Dermis microvascular lymphatic vessel endothelial cell (primary cell): ENCODE measurements at places on chromosomes 6 and 20. TPM values are rescaled to one million over a fixed set of nuclear protein-coding genes. Genes with fewer than 3 reads are reported as not detected.

Gene OLIG3
- not detected in 2 replicates for total RNA-seq

Gene MYO6
- total RNA-seq: 26.7 and 27.9 TPM in 2 replicates

Gene CCN6
- not detected in 2 replicates for total RNA-seq

Gene TAGAP
- under 0.01 TPM in 2 replicates for total RNA-seq

Gene RIPOR3
- 0.13 TPM in 1 of 2 replicates, not detected in the other for total RNA-seq

Gene ROS1
- not detected in 2 replicates for total RNA-seq

Gene METTL24
- total RNA-seq: not detected in 2 replicates

DNA sequence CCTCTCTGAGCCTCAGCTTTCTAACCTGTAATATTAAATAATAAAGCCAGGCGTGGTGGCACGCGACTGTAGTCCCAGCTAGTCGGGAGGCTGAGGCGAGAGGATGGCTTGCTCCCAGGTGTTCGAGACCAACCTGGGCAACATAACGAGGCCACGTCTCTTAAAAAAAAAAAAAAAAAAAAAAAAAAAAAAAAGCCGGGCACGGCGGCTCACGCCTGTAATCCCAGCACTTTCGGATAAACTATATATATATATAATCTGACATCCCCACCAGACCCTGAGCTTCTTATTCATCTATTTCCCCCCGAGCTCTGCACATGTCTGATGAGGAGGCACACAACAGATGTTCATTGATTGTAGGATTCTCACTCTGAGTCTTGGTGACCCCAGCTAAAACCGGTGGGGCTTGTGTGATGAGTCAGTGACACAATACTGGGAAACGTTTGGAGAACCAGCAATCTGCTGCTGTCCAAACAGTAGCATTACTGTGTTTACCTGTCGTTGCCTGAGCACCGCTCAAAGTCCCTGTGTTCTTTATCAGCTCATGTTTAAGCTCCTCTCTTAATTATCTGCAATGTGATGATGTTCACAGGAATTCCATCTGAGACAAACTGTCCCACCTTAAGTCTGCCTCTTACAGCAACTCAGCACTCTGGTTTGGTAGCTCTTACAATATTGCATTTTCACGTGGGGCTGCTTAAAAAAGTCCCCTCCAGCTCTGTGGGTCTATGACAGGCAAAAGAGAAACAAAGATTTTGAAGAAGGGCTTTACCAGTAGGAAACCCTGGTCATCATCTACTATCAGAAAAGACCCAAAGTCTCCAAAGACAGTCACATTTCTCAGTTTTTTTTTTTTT, 1.0 kb upstream of the SPATA2 start:
- peak; percentile 62 for DNase-seq

DNA sequence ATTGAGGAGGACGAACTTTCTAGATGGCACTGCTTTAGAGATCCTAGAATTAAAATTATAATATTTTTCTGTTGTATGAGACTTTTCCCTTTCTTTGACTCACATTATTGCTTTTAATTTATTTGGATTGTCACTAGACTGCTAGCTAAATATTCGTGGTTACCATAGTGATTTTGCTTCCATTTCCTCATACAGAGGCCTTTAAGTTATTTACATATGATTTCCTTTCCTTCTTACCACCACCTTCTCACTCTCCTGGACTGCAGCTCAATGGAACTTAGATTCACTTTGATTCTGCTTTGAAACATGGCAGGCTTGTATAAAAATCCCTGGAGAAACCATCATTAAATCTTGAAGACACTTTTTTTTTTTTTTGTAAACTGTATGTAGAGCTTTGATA, 222.9 kb downstream of the LAMA2 start:
- no peak for DNase-seq

- DNase-seq: no peak
Observed at GRCh38 chr6:132400883-132401617, at the start of gene MOXD1. Gene MOXD1, minus strand, starts transcription at chr6:132401475. Its CDS starts 49 bp downstream, at chr6:132401426.

DNA sequence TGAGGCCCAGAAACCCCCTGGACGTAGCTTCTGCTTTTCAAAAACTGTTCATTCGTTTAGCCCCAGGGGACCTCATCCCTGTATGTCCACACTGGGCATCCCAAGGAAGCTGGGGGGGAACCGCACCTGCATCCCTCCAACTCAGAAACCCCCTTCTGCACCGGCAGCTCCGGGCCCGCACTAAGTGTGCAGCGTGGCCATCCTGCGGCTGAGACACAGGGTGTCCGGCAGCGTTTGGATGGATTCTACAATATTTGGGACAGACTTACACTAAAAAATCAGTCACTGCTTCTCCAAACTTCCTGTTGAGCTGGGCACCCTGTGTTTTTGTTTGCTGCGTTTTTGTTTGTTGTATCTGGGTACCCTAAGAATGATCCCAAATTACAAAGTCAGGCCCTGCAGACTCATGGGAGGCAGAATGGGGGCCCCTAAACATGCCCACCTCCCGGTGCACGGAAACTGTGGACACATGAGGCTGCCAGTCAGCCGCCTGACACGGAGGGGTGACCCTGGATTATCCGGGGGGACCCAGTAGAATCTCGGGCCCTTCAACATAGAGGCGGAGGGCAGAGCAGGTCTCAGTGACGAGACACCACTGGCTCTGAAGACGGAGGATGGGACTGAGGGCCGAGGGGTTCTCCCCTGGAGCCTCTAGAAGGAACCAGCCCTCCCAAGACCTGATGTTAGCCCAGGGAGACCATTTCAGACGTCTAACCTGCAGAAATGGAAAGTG, 88.2 kb upstream of the BHLHE23 start:
- no peak for DNase-seq

GRCh38 chr20:45639687-45640086, 8.6 kb upstream of the WFDC9 start:
- no peak for DNase-seq

GRCh38 chr6:19880066-19880465, 42.9 kb downstream of the ID4 start:
- DNase-seq: no peak

GRCh38 chr20:10288954-10289646, 70.5 kb downstream of the SNAP25 start:
- DNase-seq: no peak

- peak; percentile 18 for DNase-seq
Observed at GRCh38 chr20:33915726-33916331, 77.9 kb upstream of the RALY start.

- DNase-seq: no peak
Observed at GRCh38 chr6:88855541-88856147, 107.8 kb downstream of the RNGTT start.

- DNase-seq: no peak
Observed at GRCh38 chr20:40880063-40880728, 148.4 kb upstream of the TOP1 start.

DNA sequence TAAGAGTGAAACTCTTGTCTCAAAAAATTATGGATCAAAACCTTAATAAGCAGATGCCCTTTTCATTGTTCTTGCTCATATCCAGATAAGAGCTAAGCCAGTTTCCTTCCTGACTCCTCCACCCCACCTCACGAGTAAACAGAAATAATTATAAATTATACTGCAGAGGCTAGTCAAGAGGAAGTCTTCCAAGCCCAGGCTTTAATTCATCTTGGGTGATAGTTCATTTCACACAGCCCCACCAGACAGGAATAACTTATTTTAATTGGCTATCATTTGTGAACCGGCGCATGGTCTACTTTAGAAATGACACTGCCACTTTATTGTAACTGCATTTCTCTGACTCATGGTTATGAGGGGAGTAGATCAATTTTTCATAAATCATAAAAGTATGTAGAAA, 102.0 kb downstream of the BTBD3 start:
- no peak for DNase-seq

DNA sequence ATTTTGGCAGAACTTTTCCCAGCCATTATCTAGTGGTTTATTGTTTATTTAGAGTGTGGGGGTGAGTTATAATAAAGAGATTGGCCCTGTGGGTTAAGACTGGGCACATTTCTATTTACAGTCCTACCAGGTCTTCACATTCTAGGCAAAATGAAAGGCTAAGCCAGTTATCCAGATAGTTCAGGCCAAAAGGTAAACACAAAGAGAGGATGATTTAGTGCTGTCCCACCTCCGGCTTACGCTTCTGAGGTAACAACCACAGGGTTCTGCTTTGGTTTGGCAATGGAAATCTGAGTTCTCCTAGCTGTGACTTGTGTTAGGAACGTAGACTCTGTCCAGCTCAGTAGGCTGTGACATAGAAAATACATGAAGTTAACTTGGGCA, 50.3 kb upstream of the PTPRK start:
- DNase-seq: no peak

GRCh38 chr6:68689910-68690309, 54.8 kb downstream of the ADGRB3 start:
- no peak for DNase-seq

DNA sequence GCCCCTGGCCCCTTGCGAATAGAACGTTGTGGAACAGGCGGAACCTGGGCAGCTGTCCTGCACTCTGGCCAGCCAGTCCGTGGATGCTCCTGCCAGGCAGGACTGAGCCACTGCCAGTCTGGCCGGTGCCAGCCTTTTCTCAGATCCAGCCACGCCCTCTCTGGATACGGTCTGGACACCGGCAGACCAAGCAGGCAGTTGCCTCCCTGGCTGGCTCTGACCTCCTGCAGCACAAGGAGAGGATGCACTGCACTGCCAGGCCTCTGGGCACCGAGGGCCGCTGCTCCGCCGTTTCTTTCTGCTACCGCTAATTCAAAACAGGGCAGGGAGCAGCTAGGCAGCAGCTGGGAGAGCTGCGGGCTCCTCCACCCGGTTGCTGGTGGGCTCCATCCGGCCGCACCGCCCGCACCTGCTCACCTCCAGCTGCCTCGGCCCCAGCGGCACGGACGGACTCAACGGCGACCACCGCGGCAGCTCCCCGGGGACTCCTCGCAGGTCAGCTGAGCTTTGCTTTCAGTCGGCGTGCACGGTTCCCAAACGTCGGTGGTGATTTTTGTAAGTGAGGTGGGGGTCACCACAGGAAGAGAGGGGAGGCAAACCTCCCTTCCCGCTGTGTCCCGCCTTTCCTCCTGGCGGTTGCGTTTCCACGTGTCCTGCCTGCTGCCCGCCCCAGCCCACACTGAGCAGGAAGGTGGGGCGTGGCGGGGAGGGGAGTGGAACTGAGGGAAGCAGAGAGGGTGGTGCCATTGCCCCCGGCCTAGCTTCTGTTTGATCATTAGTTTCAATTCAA, 30.3 kb upstream of the AFDN start:
- no peak for DNase-seq

GRCh38 chr6:160831739-160832138, 129.7 kb downstream of the PLG start:
- DNase-seq: no peak

- peak; percentile 9 for DNase-seq
Observed at GRCh38 chr6:104566411-104566810, 293.3 kb downstream of the HACE1 start.

DNA sequence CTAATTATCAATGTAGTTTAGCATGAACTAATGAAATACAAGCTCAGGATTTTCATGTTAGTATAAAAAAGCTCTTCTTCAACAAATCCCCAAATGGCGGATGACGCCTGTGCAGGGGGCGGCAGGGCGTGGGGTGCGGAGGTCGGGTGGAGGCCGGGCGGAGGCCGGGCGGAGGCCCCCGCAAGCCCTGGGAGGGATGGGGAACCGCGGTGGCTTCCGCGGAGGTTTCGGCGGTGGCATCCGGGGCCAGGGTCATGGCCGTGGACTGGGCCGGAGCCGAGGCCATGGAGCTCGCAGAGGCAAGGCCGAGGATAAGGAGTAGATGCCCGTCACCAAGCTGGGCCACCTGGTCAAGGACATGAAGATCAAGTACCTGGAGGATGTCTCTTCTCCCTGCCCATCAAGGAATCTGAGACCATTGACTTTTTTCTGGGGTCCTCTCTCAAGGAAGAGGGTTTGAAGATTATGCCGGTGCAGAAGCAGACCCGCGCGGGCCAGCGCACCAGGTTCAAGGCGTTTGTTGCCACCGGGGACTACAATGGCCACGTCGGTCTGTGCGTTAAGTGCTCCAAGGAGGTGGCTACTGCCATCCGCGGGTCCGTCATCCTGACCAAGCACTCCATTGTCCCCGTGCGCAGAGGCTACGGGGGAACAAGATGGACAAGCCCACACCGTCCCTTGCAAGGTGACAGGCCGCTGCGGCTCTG, 10.4 kb upstream of the EIF2S2 start:
- no peak for DNase-seq

DNA sequence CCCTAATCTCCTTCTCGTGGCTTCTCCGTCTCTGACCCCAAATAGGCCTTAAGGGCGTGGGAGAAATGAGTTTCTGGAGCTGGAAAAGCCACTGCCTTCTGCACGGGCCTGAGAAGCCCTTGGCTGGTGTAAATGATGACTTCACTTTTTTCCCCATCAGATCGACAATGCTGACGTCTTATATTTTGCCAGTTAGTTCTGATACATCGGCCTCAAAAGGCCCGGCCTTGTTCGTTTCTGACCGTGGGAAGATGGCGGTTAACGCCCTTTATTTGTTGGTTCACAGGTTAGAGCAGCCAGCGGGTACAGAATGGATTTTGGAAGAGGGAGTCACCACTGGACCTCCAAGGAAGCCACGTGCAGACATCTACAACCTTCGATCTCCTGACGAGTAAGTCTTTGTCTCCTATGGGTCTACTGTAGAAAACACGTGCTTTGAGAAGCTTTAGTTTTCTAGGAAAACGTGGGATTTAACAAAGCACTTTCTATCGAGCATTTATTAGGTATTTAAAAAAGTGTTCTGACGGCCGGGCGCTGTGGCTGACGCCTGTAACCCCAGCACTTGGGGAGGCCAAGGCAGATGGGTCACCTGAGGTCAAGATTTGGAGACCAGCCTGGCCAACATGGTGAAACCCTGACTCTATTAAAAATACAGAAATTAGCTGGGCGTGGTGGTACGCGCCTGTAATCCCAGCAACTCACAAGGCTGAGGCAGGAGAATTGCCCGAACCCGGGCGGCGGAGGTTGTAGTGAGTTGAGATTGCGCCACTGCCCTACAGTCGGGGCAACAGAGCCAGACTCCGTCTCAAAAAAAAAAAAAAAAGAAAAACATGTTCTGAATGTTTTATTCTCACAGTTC, 1.2 kb upstream of the ZNFX1 start:
- DNase-seq: no peak

DNA sequence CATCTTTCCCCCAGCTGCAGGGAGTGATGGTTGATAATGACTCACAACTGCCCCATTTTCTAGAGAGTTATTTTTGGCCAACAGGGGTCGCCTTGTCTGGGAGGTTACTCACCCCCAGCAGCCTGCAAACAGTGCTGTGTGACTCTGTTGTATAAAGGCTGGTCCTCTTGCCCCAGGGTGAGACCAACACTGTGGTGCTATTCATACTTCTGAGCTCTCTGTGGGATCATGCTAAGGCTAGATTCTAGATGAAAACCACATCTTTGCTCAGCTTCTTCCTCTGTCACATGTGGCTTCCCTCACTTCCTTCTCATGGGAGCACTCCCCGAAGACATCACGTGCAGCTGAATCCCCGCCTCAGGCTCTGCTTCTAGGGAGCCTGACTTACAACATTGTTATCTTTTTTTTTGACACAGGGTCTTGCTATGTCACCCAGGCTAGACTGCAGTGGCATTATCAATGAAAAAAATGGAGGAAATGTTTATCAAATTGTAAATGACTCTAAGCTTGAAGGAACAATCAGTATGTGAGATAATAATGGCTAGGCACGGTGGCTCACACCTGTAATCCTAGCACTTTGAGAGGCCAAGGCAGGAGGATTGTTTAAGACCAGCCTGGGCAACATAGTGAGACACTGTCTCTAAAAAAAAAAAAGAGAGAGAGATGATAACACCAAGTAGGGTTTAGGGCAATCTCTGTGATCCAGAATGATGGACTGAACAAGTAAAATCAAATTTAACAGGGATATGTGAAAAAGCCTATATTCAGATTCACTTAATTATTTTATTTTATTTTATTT, 55.7 kb upstream of the SLC23A2 start:
- peak; percentile 43 for DNase-seq
